HT1080 (cell line): ENCODE measurements at places on chromosomes 5 and 9.
A peak's percentile ranks its signal among the peaks of the same experiment; 100 is the strongest.

DNA sequence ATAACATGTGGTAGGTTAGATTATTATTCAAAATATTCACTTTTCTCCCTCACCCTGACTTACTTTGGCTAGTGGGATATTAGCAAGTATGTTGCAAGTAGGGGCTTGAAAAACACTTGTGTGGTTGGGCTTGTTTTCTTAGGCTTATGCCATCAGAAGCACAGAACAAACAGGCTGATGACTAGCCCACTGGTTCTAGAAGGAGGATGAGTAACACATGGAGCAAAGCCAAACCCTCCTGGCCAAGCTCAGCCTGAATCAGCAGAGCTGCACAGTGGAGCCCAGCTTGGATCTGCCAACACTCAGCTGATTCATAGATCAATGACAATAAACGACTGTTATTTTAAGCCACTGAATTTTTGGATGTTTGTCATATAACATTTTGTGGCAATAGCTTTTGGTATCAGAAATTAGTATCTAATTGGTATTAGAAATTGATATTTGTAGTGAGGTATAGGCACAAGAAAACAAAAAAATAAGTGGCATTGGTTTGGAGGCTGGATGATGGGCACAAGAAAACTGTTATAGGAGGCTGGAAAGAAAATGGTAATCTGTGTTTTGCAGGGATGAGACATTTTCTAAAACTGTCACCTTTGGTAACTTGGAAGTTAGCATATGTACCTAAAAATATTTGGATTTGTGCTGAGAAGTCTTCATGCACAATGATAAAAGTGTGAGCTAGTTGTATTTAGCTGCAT is 46.1 kb upstream of the ZBED3 start:
- DNase-seq: peak; percentile 95

DNA sequence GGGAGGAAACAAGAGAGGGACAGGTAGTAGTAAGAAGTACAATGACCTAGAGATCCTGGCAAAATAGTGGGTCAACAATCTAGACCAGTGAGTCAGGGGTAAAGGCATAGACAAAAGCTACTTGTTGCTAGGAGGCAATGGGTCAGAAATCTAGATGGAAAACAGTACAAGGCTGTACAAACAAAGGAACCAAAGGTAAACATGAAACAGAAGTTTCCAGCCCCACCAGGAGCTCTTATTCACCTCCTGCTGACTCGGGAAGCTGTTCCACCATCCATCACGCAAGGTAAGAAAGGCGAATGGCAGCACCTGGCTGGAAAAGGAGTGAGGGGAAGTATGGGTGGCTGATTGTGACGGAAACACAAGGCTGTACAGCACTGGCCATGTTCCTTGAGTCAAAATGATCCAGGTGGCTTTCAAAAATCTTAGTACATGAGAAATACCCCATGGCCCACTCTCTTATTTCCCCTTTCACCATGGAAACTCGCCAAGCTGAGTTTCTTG is 70.5 kb upstream of the RAI14 start:
- DNase-seq: peak; percentile 82

- no peak for DNase-seq
Observed at GRCh38 chr9:129946246-129946995, 96.6 kb downstream of the FNBP1 start.

DNA sequence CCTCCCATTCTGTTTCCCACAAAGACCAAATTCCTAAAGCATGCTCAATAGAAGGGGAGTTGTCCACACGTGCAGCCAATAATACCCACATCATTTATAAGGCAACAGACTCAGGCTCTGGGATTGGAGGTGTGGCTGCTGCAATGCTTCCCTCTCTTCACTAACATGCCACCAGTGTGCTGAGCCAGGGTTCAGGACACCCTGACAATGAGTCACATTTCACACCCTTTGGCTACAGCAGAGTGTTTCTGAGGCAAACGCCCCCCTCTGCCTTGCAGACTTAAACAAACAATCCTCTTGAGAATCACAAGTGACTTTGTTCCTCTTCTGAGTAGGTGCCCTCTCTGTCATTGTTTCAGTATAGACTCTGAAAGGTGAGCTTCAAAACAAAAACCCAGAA is 189.3 kb upstream of the TLE4 start:
- peak; percentile 27 for DNase-seq

DNA sequence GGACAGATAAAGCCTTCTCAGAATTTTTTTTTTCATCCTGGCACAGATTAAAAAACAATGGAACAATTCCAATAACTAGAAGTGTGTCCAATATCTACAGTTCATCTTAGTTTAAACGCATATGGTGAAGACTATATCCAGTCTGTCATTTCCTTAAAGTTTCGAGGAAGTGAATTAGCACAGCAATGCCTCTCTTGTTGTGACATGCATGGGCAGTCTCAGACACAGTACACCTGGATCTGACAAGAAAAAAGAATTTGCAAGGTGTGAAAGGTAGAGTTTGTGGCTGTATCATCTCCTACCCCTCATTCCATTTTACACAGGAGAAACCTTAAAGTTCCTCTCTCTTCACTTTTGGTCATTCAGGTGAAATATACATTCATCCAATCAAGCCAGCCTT is 100.6 kb upstream of the ADAMTS19 start:
- no peak for DNase-seq

DNA sequence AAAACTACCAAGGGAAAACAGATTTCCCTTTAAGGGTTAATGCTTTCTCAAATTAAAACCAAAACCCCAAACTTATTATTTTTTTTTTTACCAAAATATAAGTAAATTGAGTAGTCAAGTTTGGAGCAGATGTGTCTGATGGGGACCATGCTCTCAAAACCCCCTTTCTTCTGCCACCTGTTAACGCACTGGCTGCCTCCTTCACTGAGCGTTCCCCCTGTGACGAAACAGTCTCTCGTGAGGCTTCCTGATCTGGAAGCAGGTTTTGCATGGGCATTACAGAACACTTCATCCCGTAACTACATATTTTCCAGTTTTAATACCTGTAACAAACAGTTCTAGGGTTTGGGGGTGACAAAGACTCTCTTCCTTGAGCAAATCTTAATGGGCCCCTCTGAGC is 59.4 kb downstream of the ANKH start:
- DNase-seq: no peak

DNA sequence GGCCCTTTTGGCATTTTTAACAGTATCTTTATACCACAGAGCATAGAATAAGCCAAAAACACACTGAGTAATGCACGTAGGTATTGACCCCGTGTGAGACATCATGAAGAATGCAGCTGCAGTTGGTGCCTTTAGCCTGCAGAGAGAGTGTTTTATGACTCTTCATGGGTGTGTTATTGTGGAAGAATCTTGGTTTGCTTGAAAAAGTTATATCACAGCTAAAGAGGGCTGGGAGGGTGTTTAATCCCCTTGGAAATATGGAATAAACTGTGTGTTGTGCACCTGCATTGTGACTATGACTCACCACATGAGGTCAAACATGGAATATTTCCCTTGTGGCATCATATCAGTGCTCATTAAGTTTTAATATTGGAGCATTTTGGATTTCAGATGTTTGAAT is 458.7 kb downstream of the CDH9 start:
- no peak for DNase-seq

DNA sequence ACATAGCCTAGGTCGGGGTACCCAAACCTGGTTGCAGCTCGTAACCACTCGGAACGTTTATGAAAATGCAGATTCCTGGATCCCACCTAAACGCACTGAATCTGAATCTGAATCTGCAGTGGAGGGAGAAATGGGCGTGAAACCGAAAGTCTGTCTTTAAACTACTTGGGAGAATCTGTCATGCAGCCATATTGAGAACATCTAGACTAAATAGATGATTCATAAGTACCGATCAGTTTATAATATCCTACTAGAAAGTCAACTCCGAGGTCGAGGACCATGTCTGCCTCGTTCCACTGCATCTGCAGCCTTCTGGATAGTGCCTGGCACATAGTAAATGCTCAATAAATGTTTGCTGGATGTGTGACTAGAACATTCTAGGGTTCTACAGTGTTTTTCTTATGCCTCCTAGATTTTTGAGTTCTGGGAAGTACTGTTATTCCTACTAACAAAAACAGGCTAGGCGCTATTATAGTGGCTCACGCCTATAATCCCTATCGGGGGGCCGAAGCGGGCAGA is 632 bp downstream of the COQ4 start:
- DNase-seq: no peak

DNA sequence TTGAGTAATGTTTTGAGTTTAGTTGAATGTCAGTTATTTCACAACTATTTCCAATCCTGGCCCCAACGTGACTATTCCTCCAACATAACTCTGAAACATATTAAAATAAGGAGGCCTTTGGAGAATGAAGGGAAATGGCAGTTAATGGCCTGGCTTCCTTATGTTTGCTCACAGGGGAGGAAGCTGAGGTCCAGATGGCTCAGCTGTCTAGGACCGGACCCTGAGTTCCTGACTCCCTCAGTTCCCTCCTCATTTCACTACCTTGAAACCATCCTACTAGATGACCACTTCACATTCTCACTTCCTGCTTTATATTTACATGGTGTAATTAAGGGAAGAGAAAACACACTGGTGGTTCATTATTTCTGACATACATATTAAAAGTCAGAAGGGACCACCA is 6.6 kb downstream of the OTULINL start:
- DNase-seq: no peak

DNA sequence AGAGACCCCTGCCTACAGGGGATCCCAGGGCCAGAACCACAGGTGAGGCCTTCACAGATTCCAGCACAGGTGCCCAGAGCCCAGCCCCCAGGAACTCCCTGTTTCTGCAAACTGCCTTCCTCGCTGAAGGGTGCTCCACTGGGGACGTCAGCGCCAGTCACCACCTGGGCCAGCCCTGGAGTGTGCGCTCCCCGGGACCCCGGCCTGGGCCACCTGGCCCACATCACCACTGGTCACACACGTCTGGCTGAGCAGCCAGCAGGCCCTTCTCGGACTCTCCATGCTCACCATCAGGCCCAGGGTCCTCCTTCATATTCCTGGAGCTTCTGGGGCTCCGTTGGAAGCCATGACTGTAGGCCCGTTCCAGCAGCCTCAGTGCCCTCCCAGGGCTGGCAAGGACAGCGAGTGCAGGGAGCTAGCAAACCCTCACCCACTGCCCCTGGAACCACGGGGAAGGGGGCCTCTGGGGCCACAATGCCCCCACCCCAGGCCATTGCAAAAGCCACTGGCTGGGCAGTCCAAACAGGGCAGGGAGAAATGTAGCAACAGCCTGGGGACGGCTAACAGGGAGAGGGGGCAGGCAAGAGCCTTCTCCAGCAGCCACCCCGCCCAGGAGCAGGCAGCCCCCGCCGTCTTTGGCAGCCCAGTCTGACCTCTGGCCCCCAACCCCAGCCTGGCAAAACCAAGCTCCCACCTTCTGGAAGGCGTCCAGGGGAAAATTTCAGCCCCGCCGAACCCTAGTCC is 1.3 kb downstream of the AGPAT2 start:
- DNase-seq: no peak

- DNase-seq: no peak
Observed at GRCh38 chr5:133147411-133147810, 95.6 kb downstream of the HSPA4 start.

GRCh38 chr5:33309068-33309467 is 131.7 kb upstream of the TARS1 start:
- DNase-seq: no peak

DNA sequence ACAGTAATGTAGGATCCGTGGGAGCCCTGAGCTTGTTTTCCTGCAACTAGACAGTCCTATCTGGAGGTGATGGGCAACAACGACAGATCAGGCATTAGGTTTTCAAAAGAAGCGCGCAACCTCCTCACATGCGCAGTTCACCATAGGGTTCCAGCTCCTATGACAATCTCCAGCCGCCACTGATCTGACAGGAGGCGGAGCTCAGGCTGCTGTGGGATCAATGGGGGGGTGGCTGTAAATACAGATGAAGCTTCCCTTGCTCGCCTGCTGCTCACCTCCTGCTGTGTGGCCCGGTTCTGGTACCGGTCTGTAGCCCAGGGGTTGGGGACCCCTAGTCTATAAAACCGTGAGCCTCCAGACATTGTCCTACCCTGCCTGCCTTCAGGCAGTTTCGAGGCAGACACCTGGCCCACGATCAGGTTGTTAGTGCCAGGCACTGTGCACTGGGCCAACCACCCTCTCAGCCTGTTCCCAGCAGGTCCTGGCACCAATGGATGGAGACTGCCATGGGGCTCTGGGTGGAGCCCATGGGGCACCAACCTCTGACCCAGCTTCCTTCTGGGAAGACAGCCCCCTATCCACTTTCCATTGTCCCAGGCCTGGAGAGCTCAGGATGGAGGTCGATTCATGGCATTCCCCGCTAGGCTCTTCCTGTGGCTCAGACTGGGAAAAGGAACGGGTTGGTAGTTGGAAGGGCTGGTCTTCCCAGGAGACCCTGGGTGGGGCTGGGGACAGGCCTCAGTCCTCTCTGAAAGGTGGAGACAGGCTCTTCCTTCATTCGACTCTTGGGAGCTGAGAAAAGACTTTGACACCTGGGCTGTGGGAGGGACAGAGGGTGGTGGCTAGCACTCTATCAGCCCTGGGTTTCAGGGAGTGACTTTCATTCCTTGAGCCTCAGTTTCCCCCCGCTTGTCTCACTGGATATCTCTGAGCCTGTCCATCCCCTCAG is 1.7 kb downstream of the ENDOG start:
- no peak for DNase-seq

DNA sequence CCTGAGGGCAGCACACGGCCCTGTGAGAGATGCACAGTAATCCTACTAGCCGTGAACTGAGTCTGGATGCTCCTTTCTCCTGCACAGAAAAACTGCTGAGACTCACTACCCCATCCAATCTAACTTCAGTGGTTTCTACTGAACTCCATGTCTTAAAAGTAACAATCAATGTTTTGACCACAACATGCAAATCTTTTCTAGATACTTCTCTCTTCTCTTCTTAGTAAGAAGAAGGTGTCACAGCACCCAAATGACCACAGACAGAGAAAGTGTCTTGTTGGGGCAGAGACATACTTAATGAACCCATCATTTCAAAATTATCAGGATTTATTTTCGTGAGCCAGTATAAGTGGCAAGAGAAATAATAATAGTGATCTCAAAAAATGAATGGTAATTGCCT is 285.8 kb upstream of the MEF2C start:
- DNase-seq: no peak

GRCh38 chr5:151495320-151495719 is 47.9 kb downstream of the SLC36A1 start:
- no peak for DNase-seq

- no peak for DNase-seq
Observed at GRCh38 chr5:56984445-56984844, 32.5 kb upstream of the MIER3 start.

GRCh38 chr9:123337971-123338370 is 18.0 kb upstream of the CRB2 start:
- DNase-seq: peak; percentile 38

- no peak for DNase-seq
Observed at GRCh38 chr9:6922680-6923079, 164.9 kb downstream of the KDM4C start.
